ENCODE measurements at places on chromosomes 6 and 20. TPM values are rescaled to one million over a fixed set of nuclear protein-coding genes. Genes with fewer than 3 reads are reported as not detected.

DNA sequence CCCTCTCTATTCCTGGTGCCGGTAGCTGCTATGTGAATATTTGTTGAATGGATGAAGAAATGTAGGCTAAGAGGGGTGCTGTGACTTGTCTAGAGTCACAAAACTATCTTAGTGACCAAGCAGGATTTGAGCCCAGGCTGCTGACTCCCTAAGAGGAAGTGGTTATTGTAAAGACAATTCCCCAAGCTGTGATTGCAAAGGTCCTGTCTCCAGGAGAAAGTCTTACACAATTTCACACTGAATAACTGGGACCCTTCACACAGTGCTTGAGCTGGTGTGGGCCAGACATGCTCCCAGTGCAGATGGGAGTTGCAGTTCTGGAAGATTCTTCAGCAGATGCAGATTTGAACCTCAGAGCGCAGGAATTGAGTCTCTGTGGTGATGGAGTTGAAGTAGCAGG lies 38.1 kb downstream of the IYD start:
- DNase-seq: no peak

DNA sequence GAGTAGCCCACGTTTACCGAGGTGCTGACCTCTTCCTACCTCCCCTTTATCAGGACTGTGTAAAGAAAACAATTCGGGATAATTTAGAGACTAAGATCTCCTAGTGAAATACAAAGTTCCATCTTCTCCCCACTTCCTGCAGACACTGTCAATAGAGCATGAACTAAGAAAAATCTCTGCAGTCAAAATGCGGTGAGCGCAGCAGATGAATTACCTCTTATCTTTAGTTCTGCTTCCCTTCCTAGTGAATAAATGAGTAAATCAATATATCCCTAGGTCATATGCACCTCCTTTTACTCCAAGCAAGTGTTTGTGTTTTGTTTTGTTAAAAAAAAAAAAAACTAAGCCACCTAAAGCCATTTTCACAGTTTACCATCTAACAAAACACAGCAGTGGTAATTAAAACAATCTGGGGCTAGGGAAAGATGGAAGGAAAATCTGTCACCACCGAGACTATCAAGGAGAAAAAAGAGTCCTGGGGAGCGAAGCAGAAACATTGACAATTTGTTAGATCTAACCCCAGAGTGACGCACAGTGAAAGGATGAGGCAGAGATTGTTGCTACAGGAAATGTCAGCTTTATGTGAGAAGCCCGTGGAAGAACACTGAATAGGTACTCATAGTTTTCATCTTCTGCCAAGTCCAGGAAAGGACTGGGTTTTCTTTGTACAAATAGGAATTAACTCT lies 159.4 kb upstream of the SPTLC3 start:
- DNase-seq: no peak

DNA sequence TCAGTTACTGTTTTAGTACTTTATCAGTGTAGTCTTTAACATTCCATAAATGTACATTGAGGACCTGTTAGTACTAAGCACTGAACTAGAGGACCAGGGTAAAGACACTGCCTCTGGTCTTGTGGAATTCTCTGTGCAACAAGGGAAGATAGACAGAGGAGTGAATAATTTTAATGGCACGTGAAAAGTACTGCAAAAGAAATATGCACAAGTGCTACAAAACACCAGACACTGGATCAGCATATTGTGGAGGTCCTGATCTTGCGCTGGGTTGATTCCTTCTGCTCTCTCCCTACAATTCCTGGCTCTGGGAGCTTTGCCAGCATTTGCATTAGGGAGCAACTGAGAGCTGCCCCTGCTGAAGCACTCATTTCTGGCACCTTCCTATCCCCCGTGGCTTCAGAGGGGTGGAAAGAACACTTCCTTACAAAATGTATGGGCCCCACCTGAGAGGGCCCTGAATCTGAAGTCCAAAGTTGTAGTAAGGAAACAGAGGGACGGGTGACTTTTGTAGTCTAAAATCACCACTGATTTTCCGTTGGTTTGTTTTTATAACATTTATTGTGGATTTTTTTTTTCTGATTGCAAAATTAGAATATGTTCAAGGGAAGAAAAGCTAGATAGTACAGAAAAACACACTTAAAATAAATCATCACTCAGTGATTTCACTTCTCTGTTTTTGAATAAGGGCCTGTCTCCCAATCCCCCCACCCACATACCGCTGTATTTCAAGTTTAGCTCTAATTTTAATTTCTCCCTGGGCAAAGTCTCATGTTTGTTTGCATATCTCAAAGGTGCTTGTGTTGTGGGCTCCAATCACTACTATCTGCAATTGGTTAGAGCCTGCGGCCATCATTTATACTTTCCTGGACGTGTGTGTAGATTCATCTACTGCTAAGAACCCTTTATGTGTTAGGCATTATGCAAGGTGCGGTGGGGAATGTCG lies 4.9 kb downstream of the PKIG start:
- no peak for DNase-seq

The WFDC5 gene
- not detected for polyA plus RNA-seq

GRCh38 chr6:27667657-27668441 lies 194.9 kb upstream of the ZNF184 start:
- no peak for DNase-seq

The CHRNA4 gene
- polyA plus RNA-seq: not detected

The MCHR2 gene
- not detected for polyA plus RNA-seq

The COL11A2 gene
- polyA plus RNA-seq: 3.6 TPM

The TFAP2D gene
- polyA plus RNA-seq: not detected

The SAMD3 gene
- polyA plus RNA-seq: not detected

Measured in aorta (tissue), 5 donors.